ENCODE measurements at places on chromosomes 5 and 9. TPM values are rescaled to one million over a fixed set of nuclear protein-coding genes. Genes with fewer than 3 reads are reported as not detected.

The ZNF366 gene
- 8.1 TPM for total RNA-seq

The PCDHB8 gene
- 2.1 TPM for total RNA-seq

The SLC6A7 gene
- not detected for total RNA-seq

The NR2F1-AS1 gene
- 0.60 TPM for total RNA-seq

- DNase-seq, result no peak
Observed at GRCh38 chr5:143213231-143213850, 190.1 kb downstream of the NR3C1 start.

DNA sequence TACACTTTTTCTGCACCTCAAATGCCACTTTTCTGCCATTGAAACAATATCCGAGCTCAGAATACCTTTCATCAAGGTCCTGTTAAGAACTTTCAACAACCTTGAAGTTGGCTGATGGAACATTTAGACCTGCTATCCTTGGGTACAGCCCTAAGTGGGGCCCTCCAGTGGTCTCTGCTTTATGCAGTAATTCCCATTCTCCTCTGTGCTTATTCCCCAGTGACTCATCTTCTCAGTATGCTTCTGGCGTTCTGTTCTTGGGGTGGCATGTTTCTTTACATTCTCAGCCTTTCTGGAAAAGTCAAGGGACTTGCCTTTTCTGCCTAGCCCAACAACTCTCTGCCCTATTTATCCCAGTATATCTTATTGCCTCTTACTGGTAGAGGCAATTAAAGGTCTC, 7.1 kb downstream of the ANP32B start:
- no peak for DNase-seq

- no peak for DNase-seq
Observed at GRCh38 chr9:136525207-136525606, 20.6 kb downstream of the NOTCH1 start.

- DNase-seq, result no peak
Observed at GRCh38 chr5:172782169-172783039, 11.4 kb upstream of the DUSP1 start.

Measured in left ventricle myocardium inferior (tissue), 1 donor.